ENCODE measurements at places on chromosomes 12 and 14. TPM values are rescaled to one million over a fixed set of nuclear protein-coding genes. Genes with fewer than 3 reads are reported as not detected.

- DNase-seq = no peak
These were observed 18.5 kb upstream of the ANO2 start for GRCh38 chr12:5963515-5963914.

- DNase-seq = no peak
These were observed 256.3 kb downstream of the TMTC2 start for GRCh38 chr12:82942991-82943401.

TSPAN19 gene
- not detected for total RNA-seq

SIX4 gene
- total RNA-seq = 9.9 TPM

DNA sequence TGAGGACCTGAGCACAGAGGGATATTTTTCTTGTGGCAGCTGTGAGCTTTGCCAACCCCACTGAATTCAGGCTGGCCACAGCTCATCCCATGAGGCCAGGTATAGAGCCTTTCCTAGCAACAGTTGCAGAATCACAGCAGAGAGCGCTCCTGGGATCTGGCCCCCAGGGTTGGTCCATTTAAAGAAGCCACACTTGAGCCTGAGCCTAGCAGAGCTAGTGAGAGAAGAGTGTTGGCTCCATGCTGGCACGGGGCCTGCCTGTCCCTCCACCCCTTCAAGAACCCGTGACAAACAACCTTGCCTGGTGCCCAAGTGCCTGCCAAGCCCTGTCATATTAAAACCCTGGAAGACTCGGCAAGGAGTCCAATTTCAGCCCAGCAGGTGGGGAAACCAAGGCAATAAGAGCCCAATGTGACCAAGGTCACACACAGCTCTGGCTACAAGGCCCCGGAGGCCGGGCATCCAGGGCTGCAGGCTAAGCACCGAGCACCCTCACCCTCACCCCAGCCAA lies 91.6 kb downstream of the LRRC74A start:
- no peak for DNase-seq

P2RX7 gene
- 4.0 TPM for total RNA-seq

DNA sequence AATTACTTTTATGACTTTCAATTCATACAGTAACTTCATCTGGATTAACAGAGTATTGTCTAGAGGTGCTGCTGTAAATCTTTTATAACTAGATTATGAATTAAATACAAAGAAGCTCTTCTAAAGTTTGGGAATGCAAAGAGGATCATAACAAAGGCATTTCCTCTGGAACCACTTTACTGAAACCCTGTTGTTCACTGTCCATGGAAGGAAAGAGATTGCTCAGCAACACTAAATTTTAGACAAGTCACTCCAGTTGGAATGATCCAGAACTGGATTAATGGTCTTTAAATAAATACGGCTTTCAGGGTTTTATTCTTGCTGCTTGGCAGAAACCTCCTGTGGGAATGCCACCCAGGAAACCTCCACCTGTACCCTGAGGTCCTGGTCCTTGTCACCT lies 250.6 kb downstream of the KSR2 start:
- no peak for DNase-seq

KCNC2 gene
- 0.32 TPM for total RNA-seq

GRCh38 chr14:101495284-101495683 lies 66.0 kb upstream of the DIO3 start:
- DNase-seq = no peak

DNA sequence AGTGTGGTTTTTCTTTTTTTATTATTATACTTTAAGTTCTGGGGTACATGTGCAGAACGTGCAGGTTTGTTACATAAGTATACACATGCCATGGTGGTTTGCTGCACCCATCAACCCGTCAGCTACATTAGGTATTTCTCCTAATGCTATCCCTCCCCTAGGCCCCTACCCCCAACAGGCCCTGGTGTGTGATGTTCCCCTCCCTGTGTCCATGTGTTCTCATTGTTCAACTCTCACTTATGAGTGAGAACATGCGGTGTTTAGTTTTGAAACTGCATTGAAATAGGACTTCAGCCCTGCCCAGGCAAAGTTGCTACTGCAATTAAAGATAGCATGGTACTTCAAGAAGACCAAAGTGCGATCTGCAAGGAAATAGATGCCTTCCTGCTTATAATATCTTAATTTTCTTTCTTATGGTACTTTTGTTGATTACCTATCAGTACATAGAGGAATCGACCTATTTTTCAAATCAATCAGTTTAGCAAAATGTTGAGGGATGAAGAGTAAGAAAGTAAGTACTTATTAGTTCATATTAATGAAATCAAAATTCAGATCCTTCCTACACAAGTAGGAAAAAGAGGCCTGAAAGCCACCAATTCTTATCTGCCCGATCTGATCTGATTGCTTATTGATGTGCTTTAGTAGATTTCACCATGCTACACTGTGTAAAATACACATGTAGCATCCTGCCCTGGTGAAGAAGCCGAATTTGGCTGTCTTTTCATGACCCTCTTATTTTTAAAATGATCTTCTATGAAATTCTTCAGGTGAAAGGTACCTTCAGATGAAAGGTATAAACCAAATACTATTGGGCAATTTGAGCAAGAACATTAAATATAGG lies 1.6 kb downstream of the LTA4H start:
- no peak for DNase-seq

NCOR2 gene
- total RNA-seq = 46.8 TPM

GRCh38 chr14:58839233-58839632 lies 201.5 kb downstream of the DACT1 start:
- DNase-seq = no peak

- DNase-seq = no peak
These were observed 228.0 kb upstream of the ATP2B1 start for GRCh38 chr12:89936631-89937030.

RPS6KL1 gene
- total RNA-seq = 2.4 TPM

GRCh38 chr12:122865268-122866231 lies 30.3 kb downstream of the HIP1R start:
- no peak for DNase-seq

GRCh38 chr12:2403221-2403976 lies 350.6 kb downstream of the CACNA1C start:
- DNase-seq = no peak

SAV1 gene
- 31.8 TPM for total RNA-seq

CHGA gene
- total RNA-seq = 3.8 TPM

ANKRD33 gene
- total RNA-seq = not detected

GRCh38 chr14:89736881-89737280 lies 217.6 kb downstream of the EFCAB11 start:
- DNase-seq = no peak

GRCh38 chr12:43099691-43100163 lies 452.3 kb downstream of the ADAMTS20 start:
- no peak for DNase-seq

DNA sequence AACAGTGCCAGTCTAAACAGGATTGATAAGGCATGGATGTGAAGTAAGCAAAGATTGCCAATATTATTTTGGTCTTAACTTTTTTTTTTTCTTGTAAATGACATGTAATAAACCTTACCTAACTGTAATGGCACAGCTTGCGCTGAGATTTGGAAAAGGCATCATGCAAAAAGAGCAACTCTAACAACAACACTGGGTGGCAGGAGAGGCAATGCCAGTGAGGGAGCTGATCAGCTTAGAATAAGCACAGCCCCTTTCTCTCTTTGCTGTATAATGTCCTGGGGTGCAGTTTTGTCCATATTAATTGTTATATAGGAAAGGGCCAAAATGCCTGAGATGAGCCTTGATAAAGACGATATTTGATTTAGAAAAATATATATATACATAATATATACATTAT lies 1589.7 kb upstream of the FLRT2 start:
- DNase-seq = no peak

STAC3 gene
- total RNA-seq = 13.5 TPM

AICDA gene
- 0.26 TPM for total RNA-seq

- DNase-seq = no peak
These were observed 9.8 kb downstream of the ZNF641 start for GRCh38 chr12:48340943-48341342.

ASB2 gene
- 32.3 TPM for total RNA-seq

- no peak for DNase-seq
These were observed 22.7 kb downstream of the ITPR2 start for GRCh38 chr12:26810330-26810729.

TDRD9 gene
- 0.95 TPM for total RNA-seq

SART3 gene
- 60.9 TPM for total RNA-seq

DNA sequence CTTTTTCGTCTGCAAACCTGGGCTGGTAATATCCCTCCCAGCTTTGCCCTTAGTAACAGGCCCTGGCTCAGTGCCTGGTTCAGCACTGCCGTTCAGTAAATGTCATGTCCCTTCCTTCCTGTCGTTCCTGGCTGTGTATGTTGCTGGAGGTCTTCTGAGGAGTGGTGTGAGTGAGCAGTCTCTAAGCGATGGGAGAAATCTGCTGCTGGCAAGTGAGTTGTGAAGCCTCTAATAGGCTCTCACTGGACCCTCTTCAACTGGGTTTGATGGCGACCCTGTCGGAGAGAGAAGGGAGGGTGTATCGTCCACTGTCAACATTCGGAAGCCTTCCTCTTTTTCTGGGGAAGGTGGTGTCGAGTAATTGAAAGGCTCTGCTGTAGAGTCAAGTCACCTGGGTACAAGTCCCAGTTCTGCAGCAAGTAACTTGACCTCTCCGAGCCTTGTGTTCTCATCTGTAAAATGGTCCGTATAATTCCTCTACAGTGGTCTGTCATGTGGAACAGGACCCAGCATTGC lies 62.8 kb downstream of the HRK start:
- DNase-seq = no peak

GRCh38 chr14:98682033-98682432 lies 590.0 kb downstream of the BCL11B start:
- DNase-seq = no peak

DNA sequence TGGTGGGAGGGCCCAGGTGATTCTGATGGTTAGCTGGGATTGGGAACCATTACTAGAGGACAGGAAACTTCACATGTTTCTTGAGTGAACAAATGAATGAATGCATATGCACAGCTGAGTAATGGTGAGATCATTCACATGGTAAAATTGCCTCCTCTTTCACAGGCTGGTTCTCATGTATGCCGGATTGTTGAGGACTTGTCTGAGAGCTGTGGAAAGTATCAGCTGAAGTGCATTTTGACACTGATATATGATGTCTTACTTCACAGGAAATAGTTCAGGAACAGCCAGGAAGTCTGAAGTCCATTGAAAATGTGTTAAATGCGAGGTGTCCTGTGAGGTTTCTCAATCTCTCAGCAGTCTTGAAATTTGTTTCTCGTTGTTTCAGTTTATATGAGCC lies 77.6 kb upstream of the DACT1 start:
- DNase-seq = no peak

AP5M1 gene
- total RNA-seq = 30.9 TPM

DNA sequence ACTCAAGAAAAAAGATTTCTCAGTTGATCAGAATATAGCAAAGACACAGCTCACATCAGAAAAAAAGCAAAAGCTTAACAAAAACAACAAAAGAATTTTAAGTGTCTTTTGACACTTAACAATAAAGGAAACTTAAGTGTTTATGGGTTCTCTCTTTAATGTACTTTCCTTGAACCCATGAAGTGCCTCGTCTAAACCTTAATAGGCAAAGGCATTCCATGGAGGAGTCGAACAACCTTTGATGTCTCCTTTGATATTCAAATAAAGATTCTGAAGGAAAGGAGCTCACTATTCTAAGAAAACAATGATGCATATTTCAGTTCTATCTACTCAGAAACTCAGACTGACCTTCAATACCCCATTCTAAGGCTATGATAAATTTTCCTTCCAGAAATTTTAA lies 116.7 kb downstream of the TMTC1 start:
- no peak for DNase-seq

CAPZA3 gene
- not detected for total RNA-seq

DNA sequence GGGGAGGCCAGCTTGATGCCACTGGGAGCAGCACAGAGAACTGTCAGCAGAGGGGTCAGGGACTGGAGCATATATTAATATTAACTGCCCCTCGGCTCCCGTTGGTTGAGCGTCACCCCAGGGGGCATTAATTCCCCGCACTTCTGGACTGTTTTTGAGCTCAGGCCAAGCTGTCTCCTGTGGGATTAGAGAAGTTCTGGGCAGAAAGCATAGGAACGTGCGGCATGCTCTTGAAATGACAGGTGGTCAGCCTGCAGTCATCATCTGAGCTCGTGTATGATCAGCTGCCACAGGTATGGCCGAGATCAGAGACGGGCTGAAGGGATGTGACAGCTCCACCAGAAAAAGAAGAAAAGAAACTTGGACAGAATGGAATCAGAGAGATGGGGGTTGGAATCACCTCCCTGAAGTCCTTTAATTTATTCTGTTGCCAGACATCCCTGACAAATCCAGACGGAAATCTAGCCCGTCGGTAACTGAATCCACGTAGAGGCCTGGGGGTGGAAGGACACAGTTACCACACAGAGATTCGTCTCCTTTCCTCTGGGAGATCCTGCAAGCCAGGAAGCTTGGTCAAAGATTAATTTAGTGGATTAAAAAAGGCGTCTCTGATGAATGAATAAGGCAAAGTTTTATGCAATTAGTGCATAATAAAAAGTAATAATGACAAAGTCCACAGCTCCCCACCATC lies 23.6 kb downstream of the NR1H4 start:
- DNase-seq = no peak

All from urinary bladder (tissue), 4 donors.